Mesenteric fat pad (tissue), 1 donor: ENCODE measurements at places on chromosomes 6 and 20. TPM values are rescaled to one million over a fixed set of nuclear protein-coding genes. Genes with fewer than 3 reads are reported as not detected.
A peak's percentile ranks its signal among the peaks of the same experiment; 100 is the strongest.

- no peak for DNase-seq
Observed at GRCh38 chr6:158439255-158439654, 120.6 kb upstream of the TMEM181 start.

- DNase-seq: no peak
Observed at GRCh38 chr6:97068211-97068610, 143.7 kb downstream of the KLHL32 start.

DNA sequence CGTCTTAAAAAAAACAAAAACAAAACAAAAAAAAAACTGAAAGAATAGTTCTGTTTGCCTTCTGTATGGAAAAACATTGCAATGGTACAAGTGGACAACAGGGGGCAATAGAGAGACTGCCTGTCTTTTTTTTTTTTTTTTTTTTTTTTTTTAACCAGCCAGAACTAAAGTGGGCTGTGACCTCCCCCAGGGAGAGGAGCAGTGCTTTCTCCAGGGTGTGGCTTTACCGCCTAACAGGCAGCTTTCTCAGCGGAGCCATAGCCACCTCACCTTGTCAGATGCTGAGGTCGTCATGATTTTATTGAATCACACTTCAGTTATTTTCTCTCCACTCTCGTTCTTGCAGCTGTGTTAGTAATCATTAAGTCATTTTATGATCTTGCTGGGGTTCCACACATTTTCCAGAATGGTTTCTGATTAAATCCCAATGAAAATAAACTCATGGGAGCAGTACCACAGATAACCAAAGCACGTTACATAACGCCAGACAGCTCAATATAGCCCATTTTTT lies 78.4 kb downstream of the GMPR start:
- DNase-seq: no peak

GRCh38 chr20:25309395-25310267 lies 61.7 kb downstream of the PYGB start:
- DNase-seq: no peak

GRCh38 chr6:71284785-71285184 lies 3.8 kb upstream of the OGFRL1 start:
- DNase-seq: no peak

DNA sequence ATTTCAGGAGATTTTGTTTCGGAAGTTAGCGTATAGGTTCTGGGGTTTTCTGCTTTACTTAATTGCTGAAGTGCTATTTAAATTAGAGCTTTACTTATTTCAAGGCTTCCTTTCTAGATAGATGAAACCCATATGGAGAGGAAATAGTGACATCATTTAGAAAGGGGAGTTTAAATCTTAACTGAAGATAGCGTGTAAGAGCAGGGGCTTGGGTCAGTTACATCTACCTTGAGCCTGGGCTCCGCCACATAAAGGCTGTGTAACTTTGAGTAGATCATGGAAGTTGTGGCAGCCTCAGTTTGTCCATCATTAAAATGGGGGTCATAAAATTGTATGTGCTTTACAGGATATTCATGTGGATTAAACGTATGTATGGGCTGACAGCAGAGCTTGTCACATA lies 4.7 kb downstream of the CDS2 start:
- no peak for DNase-seq

DNA sequence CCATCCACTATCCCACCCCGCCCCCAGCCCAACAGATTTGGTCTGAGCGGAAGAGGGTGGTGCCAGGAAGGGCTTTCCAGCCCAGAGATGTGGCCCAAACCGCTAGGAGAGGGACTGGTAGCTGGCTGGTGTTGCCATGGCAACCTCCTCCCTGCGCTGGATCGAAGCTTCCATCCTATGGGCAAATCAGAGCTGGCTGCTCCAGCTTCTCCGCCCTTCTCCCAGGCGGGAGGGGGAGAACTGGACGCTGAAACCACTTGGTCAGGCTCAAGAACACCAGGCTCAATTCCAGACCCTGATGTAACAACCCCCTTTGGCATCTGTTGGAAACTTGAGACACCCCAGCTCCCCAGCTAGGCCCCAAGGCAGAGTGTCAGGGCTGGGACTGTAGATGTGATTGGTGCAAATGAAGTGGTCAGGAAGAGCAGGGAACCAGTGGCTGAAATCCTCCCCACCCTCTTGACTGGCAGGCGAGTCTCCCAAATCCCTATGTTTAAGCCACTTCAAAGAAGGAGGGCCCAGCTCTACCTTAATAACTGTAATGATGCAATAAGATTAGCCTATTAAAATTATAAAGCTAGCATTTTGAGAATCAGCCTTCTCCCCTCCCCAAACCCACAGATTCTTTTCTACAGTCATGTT lies 4.2 kb downstream of the RIMS4 start:
- peak; percentile 77 for DNase-seq

DNA sequence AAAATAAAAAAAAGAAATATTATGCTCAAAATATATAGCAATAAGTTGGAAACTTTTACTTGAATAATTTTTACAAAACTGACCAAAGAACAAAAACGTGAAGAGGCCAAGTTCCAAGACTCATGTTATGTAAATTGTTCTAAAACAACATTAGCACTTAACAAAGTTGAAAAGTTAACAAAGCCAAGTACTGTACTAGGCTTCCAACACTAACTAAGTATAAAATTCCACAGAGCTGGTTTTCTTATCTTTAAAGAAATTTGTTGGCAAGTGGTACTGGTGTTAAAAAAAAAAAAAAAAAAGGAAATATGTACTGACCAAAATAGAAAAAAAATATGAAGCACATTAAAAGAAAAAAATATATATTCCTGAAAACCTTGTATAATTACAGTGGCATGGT lies 127.8 kb downstream of the SLC16A10 start:
- DNase-seq: no peak

DNA sequence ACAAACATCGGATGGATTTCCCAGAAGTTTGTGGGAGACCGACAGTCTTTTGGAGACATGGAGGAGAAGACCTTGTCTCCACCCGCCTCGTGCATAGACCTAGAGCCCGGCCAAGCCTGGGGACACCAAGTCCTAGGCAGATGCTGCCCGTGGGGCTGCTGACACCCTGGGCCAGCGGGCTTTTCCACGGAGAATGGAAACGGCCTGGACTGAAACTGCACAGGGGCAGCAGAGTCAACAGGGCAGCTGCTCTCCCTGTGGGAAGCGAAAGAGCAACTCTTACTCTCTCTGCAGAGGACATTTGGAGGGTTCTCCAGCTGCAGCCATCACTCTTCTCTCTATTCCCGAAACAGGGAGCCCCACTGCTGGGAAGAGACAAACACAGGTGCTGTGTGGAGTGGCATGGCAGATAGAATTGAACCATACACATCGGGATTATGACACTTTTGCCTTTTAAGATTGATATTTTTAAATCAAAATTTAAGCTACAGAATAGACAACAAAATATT lies 401.2 kb downstream of the THBS2 start:
- no peak for DNase-seq

- DNase-seq: no peak
Observed at GRCh38 chr20:50325651-50326050, 135.0 kb downstream of the CEBPB start.

- no peak for DNase-seq
Observed at GRCh38 chr20:4275581-4276088, 260.3 kb upstream of the RNF24 start.

GRCh38 chr6:111732390-111732789 lies 126.7 kb upstream of the TRAF3IP2 start:
- DNase-seq: no peak

- DNase-seq: no peak
Observed at GRCh38 chr6:98931696-98932095, 16.1 kb downstream of the FBXL4 start.

- no peak for DNase-seq
Observed at GRCh38 chr20:15333170-15333569, 995.8 kb upstream of the FLRT3 start.

DNA sequence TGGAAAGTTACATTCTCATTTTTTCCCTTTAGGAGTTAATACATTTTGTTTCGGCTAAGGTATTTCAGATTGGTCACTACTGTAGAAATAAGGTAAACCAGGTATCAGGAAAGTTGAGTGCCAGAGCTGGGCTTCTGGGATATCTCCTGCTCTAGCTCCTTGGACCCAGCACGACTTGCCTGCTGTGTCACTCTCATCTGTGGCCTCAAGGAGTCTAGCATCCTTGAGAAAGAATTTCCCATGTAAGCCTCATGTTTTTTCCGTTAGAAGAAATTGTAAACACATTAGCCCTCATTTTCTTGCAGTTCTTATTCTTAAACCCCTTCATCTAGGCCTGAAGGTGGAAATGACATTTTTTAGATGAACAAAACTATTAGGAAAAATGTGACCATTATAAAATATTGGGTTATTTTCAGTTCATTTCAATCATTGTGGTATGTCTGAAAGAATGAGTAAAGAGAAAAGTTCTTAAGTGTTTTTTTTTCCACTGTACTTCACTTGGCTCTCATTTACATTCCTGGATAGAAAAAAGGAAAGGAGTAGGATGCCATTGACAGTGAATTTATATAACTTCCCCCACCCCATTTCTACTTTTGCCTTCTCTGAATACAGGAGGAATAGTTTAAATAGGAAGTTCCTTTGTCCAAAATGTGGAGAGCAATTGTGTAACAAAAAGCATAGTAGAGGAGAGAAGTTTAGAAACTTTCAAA lies 46.7 kb downstream of the CD2AP start:
- no peak for DNase-seq

DNA sequence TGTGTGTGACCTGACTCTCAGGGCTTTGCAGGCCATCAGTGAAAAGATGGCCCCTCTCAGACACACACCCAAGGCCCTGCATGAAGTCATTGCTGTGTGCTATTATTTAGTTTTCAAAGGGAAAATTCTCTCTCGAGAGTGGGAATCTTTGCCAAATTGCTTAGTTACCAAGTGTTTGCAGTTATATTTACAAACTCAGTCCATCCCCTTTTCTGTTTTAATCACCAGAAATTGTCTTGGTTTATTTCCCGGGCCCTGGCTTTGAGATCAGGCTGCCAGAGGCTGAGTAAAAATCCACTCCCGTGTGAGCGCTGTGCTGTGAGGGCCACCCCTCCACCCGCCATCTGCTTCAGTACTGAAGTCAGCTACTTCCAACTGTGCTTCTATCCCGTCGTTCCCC lies 163.1 kb downstream of the SOD2 start:
- no peak for DNase-seq

ENPP4 gene
- 21.1 TPM for total RNA-seq

COL9A3 gene
- total RNA-seq: 0.42 TPM

TFAP2A gene
- 1.9 TPM for total RNA-seq

RNF182 gene
- 1.7 TPM for total RNA-seq

MATN4 gene
- total RNA-seq: not detected

ARFGEF3 gene
- 2.6 TPM for total RNA-seq

LAMP5 gene
- total RNA-seq: 0.22 TPM

ZKSCAN3 gene
- 3.0 TPM for total RNA-seq

NOX3 gene
- not detected for total RNA-seq

SUMO4 gene
- 1.2 TPM for total RNA-seq

ACOT8 gene
- 14.9 TPM for total RNA-seq

OPN5 gene
- total RNA-seq: not detected

SLC52A3 gene
- 2.2 TPM for total RNA-seq

ZHX3 gene
- 62.5 TPM for total RNA-seq

SRXN1 gene
- 41.5 TPM for total RNA-seq

NMBR gene
- total RNA-seq: not detected

RIPOR3 gene
- total RNA-seq: 19.7 TPM
